ENCODE measurements at places on chromosomes 6 and 20.
A peak's percentile ranks its signal among the peaks of the same experiment; 100 is the strongest.

DNA sequence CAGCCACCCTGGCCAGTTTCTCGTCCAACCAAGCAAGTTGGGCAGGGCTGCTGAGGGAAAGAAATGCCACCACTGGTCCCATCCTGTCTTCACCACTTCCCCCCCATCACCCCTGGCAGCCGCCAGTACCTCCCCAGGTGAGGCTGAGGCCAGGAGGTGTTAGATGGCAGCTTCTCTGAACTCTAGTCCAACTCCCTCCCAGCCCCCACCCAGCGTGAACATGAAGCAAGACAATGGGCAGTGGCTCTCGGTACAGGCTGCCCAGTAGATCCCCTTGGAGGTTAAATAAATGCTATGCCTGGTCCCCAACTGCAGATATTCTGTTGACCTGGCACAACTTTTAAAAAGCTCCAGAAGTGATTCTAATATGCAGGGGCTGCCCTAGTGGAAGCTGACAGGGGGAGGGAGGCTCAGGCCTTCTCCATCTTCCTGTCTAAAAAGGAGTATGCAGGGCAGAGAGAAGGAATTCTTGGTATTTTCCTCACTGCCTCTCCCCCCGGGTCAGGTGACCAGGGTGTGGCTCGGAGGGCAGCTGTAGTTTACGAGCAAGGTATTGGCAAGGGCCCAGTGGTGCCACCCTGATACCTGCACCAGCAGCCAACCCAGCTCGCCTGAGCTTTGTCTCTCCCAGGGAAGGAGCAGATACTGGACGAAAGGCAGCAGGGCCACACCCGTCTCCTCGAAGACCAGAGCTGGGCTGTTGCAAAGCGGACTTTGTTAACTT lies 25.7 kb downstream of the KCNK5 start:
- peak; percentile 68 for DNase-seq
- no peak overlapping the region for H3K4me3 ChIP-seq
- H3K36me3 ChIP-seq = no peaks in the 10 kb centered on the region
- H3K4me1 ChIP-seq = peaks cover 25% of the 10 kb centered on the region

DNA sequence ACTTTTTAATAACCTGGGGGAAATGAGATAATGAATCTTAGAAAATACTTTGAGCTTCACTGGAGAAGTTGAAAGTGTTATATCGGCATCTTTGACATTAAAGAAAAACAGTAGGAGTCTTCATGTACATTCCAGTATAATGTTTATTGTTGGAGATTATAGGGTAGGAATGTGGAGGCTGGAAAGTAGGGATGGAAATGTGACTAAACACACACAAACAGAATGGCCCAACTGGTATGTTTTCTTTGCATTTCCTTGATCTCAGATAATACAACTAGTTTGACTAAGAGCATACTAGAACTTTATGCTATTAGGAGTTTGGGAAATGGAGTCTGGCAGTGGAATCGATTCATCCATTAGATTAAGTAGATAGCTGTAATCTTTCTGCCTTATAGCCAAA lies 10.1 kb upstream of the BAG2 start:
- DNase-seq = no peak
- H3K4me1 ChIP-seq = no peaks in the 10 kb centered on the region
- H3K27ac ChIP-seq = no peak overlapping the region
- no peaks in the 10 kb centered on the region for H3K36me3 ChIP-seq
- no peak overlapping the region for H3K4me3 ChIP-seq

GRCh38 chr6:48610846-48611245 lies 499.8 kb upstream of the PTCHD4 start:
- DNase-seq = no peak
- no peaks in the 10 kb centered on the region for H3K4me1 ChIP-seq

DNA sequence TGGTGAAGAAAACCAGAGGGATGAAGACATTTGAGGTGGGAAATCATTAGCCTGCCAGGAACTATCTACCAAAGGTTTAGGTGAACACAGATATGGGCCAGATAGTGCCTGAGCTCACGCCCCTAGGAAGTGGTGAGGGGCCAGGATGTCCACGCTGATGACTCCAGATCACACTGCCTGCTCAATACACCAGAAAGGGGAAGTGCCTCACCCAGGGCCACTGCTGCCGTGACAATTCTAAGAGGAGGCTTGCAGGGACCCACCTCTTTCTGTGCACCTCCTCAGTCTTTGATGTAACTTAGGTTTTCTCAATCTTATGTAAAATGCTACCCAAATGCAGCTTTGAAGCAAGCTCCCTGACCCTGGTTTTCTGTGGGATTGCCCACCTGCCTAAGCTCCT lies 5.4 kb upstream of the RAB44 start:
- no peak overlapping the region for H3K27ac ChIP-seq
- no peak for DNase-seq
- H3K4me1 ChIP-seq = no peaks in the 10 kb centered on the region
- H3K36me3 ChIP-seq = no peaks in the 10 kb centered on the region

DNA sequence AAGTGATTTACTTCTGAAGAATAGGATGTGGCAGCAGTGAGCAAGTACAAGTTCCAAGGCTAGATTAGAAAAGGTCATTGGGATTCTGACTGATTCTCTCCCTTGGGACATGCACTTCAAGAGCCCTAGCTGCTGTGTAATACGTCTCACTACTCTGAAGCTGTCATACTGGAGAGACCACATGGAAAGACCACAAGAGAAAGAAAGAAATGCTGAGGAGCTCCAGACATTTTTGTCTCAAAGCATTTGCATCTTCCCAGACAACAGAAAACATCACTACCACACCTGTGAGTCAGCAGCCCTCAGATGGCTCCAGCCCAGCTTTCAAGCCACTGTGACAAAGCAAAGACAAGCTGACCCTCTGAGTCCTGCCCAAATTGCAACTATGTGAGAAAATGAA lies 20.7 kb downstream of the TENT5A start:
- no peaks in the 10 kb centered on the region for H3K36me3 ChIP-seq
- no peaks in the 10 kb centered on the region for H3K27me3 ChIP-seq
- H3K4me3 ChIP-seq = no peak overlapping the region
- H3K4me1 ChIP-seq = no peaks in the 10 kb centered on the region

DNA sequence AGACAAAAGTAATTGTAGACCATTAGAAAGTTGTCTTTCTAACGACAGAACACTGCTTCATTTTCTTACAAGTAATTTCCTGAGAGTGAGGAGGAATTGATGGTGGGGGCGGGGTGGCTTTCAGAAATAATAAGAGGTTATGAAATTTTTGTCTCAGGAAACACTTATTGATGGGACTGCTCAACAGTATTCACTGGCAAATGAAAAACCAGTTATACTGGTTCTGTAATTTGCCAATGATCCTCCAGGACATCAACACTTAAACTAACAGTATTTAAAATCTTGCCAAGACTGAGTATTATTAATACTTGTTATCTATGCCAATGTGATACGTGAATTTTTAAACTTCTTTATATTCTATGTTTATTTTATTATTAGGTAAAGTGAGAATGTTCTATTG lies 41.8 kb upstream of the FUT9 start:
- no peaks in the 10 kb centered on the region for H3K27me3 ChIP-seq
- H3K4me1 ChIP-seq = no peaks in the 10 kb centered on the region
- H3K4me3 ChIP-seq = no peak overlapping the region
- H3K36me3 ChIP-seq = no peaks in the 10 kb centered on the region

DNA sequence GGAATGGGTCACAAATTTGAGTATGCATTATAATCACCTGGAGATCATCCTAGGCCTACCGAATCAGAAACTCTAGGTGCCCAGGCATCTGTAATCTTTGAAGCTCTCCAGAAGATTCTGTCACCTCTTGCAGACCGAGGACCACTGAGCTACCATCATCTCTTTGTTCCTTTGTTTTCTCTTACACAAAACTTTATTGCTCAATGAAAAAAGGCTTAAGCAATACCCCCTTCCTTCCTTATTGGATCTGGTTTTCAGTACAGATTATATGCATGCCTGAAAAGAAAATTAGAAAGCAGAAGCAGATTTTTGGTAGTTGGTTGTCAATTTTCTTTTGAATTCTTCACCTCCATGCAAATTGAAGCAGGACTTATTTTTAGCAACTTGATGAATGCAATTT lies 31.3 kb downstream of the STX11 start:
- H3K4me1 ChIP-seq = no peaks in the 10 kb centered on the region
- no peak overlapping the region for H3K27ac ChIP-seq
- DNase-seq = no peak
- no peaks in the 10 kb centered on the region for H3K27me3 ChIP-seq

DNA sequence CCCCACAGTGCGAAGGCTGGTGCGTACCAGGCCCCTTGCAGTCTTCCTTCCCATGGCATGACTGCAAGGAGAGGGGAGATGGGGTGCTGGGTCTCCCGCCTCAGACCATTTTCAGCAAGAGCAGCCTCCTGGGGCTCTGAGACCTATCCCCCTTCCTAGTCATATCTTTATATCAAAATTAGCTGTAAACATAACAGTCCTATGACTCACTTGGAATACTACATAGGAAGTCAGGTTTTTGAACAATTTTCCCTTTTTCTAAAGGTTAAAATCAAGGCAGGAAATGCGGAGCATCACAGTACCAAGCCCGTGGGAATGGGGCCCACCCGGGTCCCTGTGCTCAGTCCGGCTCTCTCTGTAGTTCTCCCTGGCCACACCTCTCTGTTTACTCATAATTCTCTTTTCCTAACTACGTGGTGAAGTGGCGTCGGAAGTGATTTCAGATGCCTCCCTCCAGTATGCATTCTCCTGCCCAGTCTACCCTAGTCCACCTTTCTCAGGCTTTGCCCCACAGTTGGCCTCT lies 109.8 kb upstream of the TMEM170B start:
- peak overlapping the region; percentile 89 for H3K27ac ChIP-seq
- H3K27me3 ChIP-seq = no peaks in the 10 kb centered on the region
- no peak overlapping the region for H3K4me3 ChIP-seq
- no peak for DNase-seq
- H3K4me1 ChIP-seq = peaks cover 16% of the 10 kb centered on the region

- no peak overlapping the region for H3K27ac ChIP-seq
- no peak overlapping the region for H3K4me3 ChIP-seq
- H3K27me3 ChIP-seq = no peaks in the 10 kb centered on the region
- no peaks in the 10 kb centered on the region for H3K4me1 ChIP-seq
- no peak for DNase-seq
- no peaks in the 10 kb centered on the region for H3K36me3 ChIP-seq
Observed at GRCh38 chr6:72290620-72291019, 331.2 kb upstream of the KCNQ5 start.

DNA sequence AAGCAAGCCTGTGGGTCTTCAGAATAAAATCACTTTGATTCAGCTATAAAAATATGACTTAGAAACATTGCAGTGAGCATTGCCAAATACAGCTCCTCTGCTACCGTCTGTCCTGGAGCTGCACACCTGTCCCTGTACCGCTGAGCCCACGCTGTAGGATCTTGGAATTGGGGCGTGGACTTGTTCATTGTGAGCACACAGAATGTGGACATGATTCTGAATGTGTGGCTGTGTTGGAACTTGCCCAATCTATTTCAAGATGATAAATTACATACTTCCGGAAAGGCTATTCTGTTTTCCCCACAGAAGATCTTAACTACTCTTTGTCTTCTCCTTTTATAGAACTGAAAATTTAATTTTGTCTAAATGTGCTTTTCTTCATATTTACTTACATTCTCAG lies 107.3 kb downstream of the UST start:
- DNase-seq = no peak
- no peaks in the 10 kb centered on the region for H3K36me3 ChIP-seq
- peaks cover 9% of the 10 kb centered on the region for H3K4me1 ChIP-seq
- H3K4me3 ChIP-seq = no peak overlapping the region
- no peak overlapping the region for H3K27ac ChIP-seq

DNA sequence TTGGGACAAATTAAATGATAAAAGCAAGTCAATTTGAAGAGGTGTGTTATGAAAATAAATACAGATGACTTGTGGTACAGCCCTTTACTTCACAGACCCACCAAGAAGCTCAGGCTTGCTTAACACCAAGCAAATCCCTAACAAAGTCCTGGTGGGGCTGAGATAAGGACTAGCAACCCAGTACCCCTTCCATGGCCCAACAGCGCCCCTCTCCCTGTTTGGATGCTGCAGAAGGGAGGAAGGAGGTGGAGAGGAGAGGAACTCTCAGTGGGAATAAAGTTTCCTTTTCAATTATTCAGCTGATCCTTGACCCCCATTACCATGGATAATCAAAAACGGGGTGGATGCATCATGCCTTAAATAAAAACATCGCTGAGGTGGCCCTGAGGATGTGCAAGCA lies 4.5 kb upstream of the ZNF831 start:
- no peaks in the 10 kb centered on the region for H3K4me1 ChIP-seq
- no peaks in the 10 kb centered on the region for H3K36me3 ChIP-seq
- H3K27me3 ChIP-seq = no peaks in the 10 kb centered on the region
- DNase-seq = peak; percentile 59

GRCh38 chr20:35497780-35498189 lies 31.7 kb downstream of the C20orf173 start:
- no peaks in the 10 kb centered on the region for H3K4me1 ChIP-seq
- DNase-seq = no peak
- no peaks in the 10 kb centered on the region for H3K27me3 ChIP-seq
- H3K4me3 ChIP-seq = no peak overlapping the region
- peaks cover 10% of the 10 kb centered on the region for H3K36me3 ChIP-seq

DNA sequence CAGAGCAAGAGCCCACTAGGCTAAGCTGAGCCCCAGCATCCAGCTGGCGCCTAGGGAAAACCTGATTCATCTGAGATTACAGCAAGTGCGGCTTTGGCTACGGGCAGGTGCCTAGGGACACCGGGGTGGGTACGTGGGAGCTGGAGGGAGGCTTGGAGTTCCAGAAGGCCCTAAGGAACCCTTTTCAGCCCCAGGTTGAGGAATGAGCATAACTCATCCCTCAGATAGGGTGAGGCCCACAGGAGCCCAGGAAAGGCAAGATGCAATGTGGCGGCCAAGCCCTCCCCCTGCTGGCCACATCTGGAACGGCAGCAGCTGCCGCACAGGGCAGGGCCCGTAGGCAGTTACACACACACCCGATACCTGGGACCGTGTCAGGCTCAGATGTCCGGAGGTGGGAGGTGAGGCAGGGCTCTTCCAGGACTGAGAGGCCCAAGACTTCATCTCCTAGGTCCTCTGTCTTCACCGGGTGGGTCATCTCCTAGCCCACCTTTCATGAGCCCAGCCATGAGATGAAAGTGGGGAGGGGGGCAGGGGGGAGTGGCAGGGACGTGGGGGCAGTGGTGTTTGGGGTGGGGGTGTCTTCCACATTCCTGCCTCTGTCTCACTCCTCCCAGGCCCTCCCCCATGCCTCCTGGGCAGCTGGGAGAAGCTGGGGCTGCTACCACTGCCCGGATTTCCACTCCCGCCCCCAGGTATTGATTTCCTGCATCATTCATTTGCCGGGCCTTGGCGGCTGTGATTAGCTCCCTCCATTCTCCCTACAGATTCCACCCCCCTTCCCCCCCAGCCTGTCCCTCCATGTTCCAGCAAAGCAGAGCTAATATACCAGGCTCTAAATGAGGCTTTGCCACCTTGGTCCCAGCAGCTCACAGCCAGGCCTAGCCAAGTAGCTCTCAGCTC lies 5.5 kb downstream of the MDGA1 start:
- no peaks in the 10 kb centered on the region for H3K4me1 ChIP-seq
- DNase-seq = peak; percentile 86
- no peak overlapping the region for H3K27ac ChIP-seq
- H3K4me3 ChIP-seq = no peak overlapping the region
- H3K27me3 ChIP-seq = peaks cover 33% of the 10 kb centered on the region

- no peaks in the 10 kb centered on the region for H3K27me3 ChIP-seq
- no peaks in the 10 kb centered on the region for H3K36me3 ChIP-seq
- H3K4me1 ChIP-seq = no peaks in the 10 kb centered on the region
- no peak for DNase-seq
- H3K4me3 ChIP-seq = no peak overlapping the region
- H3K27ac ChIP-seq = no peak overlapping the region
Observed at GRCh38 chr6:136784271-136784664, 8.0 kb downstream of the MAP3K5 start.

All from mesendoderm (in vitro differentiated cells).